ENCODE measurements at places on chromosomes 2 and 18.

DNA sequence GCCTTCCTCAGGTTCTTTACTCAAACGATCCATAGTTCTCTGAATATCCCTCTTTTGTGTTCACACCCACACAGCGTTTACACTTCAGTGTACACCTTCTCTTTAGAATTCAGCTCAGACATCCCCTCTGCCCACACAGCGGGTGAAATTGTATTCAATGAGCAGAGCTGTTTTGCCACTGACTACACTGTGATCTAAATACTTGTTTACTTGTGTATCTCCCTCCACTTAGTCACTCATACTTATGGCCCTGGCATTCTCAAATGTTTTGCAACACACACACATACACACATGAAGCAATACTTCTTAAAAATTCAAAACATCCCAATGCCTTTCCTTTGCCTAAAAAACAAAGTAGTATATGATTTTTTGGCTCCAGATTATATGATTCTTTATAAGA, 297.1 kb downstream of the TMX3 start:
- peak; percentile 41 for DNase-seq

DNA sequence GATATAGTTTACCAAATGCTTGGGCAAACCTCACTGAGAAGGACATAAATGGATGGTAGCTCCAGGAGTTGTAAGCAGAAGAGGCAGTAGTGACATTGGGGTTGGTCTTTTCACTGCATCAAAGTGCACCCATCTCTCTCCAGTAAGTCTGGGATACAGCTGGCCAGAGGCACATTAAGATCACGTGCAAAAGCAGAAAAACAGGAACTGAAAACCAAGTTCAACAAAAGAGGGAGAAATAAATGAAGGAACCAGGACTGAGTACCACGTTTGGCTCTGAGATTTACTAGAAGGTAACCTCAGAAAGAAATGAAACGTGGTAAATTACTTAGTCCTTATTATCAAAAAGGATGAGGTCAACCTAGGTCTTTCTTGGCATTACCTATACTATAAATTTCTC, 259.2 kb downstream of the OSR1 start:
- no peak for DNase-seq

DNA sequence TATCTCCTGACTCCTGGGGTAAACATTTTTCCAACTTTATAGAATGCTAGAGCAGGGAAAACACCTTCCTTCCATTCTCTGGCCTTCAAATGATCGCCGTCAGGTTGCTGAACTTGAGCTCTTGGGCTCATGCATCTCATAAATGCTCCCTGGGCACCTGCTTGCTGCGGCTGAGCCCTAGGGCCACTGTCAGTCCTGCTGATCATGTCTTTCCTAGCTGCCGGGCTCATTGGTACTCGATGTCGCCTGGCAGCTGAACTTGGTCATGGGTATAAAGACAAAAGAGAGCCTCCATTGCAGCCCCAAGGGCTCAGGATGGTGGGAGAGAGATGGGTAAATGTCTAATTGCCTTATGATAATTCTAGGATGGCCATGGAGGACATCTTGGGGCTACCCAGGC, 80.6 kb downstream of the HS1BP3 start:
- no peak for DNase-seq

DNA sequence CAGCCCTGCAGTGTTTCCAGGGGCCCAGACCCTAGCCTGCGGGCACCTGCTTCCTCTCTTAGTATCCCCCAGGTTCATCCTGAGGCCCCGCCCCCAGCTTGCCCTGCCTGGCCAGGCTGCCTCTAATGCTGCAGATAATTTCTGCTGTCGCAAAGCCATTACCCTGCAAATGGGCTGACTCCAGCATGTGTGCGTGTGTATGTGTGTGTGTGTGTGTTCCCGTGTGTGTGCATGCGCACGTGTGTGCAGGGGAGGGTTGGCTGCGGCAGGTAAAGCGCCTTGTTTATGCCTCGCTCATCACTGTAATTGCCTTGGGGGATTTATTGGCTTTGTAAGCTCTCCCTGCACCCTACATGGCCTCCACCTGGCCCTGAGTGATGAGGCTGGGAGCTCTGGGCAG, 7.6 kb upstream of the PRSS56 start:
- no peak for DNase-seq

- peak; percentile 4 for DNase-seq
Observed at GRCh38 chr2:13919981-13920382, 712.5 kb upstream of the LRATD1 start.

DNA sequence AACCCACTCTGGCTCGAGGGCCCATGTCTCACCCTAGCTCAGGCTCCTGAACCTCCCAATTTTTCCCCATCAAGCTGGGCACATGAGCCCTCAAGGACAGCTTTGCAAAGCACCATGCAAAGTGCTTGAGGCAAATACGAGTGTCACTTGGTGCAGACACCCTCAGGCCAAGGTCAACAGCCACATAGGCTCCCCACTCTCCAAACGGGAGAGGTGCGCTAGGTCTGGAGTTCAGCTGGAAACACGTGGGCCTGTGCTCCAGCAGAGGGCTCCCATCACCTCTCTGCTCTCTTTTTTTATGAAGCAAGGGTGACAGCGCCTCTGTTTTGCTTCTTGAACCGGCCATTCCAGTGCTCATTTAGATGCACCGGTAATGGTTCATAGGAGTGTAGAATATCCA, 11.9 kb upstream of the ARHGAP25 start:
- DNase-seq: no peak

DNA sequence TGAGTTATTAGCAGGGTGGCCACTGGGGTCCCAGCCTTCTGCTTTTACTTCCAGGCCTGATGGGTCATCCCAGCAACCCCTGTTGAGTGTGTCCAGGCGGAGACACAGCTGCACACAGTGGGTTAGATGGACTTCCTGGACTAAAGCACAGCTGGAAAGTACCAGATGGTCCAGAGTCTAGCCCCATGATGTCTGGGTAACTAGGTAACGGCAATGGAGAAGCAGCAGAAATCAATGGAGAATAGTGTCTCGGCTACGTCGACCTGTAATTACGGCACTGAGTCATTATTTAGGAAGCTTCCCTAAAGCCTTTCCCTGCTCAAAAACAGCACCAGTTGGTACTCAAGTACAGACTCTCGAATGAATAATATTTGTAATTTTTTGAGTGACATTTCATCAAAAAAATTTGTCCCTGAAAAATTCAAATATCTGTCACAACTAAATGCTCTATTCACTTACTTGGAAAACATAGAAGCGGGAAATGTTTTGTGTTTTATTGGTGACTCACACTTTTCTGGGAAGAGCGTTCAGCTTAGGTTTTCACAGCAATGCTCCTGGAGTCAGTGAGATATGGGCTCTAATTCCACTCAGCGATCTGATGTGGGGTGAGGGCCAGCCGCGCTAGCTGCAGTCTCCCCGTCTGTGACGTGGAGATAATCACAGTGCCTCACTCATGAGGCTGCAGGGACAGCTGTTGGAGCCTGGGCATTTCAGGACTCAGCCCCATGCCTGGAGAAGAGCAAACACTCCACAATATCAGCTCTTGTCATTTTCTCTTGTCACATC, 16.2 kb upstream of the ARL4C start:
- no peak for DNase-seq

DNA sequence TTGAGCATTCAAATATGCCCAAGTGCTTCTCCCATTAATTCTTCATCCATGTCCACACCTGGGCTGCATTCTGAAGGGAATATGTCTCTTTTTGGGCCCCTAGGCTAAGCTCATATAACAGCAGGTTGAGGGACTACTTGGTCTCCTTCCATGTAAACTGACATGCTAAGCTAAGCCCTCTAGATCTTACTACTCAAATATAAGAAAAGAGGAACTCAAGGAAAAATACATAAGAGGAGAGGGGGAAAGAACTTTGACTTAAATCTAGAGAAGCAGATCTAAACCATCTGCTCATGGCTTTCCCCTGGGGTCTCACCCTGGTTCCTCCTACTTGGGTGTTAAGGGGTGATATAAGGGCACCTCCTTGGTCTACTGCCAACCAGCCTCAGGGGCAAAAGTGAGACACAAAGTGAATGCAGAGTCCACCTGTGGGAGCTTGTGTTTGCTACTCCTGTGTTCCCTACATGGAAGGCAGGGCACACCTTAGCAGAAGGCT, 19.8 kb upstream of the NFU1 start:
- DNase-seq: no peak

DNA sequence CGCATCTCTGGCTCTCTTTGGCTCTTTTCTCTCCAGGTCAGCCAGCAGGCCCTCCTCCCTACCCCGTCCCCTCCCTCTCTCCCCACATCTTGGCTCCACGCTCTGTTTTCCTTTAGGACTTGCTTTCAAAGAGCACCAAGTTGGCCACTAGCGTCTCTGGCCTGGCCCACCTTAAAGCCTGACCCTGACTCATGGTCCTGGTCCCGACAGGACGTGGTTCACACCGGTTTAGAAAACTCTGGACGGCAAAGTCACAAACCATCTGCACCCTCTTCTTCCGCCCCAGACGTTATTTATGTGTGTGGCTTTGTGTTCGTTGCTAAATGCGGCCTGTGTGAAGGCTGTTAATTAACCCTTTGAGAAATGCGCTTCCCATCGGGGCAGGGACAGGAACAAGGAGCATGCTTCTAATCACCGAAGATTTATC, 169.0 kb upstream of the HAAO start:
- DNase-seq: no peak

DNA sequence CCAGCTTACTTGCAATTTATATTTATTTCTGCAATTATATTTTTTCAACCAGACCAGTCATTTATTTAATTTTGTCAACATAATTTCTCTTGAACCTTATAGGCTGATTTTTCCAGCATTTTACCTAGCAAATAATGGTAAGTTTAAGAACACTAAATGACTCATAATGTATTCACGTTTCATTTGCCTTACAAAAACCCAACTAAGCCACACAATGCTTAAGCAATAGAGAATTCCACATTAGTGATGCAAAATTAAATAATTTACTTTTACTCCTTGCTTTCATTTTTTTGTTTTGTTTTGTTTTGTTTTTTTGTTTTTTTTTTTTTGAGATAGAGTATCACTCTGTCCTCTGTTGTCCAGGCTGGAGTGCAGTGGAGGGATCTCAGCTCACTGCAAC, 110.4 kb upstream of the VRK2 start:
- DNase-seq: peak; percentile 20

- DNase-seq: no peak
Observed at GRCh38 chr18:13416848-13417247, 198.3 kb downstream of the LDLRAD4 start.

- DNase-seq: no peak
Observed at GRCh38 chr2:235498946-235499812, 5.3 kb downstream of the AGAP1 start.

- no peak for DNase-seq
Observed at GRCh38 chr2:239232195-239232578, 168.6 kb downstream of the HDAC4 start.

GRCh38 chr2:180604077-180604476, 376.3 kb upstream of the UBE2E3 start:
- no peak for DNase-seq
